ENCODE measurements at places on chromosomes 3 and 15. TPM values are rescaled to one million over a fixed set of nuclear protein-coding genes. Genes with fewer than 3 reads are reported as not detected.

The OPA1 gene
- total RNA-seq: 72.0 TPM

The PLAAT1 gene
- total RNA-seq: not detected

The MYO5C gene
- total RNA-seq: 0.45 TPM

The SCAANT1 gene
- 8.0 TPM for total RNA-seq

The MNS1 gene
- total RNA-seq: not detected

- peak; percentile 25 for DNase-seq
These were observed 1.4 kb downstream of the SETD5 start for GRCh38 chr3:9398700-9399336.

GRCh38 chr3:46368569-46368968, 2.2 kb upstream of the CCR5 start:
- DNase-seq: peak; percentile 86

GRCh38 chr3:23711916-23712494, 93.8 kb upstream of the UBE2E1 start:
- no peak for DNase-seq

DNA sequence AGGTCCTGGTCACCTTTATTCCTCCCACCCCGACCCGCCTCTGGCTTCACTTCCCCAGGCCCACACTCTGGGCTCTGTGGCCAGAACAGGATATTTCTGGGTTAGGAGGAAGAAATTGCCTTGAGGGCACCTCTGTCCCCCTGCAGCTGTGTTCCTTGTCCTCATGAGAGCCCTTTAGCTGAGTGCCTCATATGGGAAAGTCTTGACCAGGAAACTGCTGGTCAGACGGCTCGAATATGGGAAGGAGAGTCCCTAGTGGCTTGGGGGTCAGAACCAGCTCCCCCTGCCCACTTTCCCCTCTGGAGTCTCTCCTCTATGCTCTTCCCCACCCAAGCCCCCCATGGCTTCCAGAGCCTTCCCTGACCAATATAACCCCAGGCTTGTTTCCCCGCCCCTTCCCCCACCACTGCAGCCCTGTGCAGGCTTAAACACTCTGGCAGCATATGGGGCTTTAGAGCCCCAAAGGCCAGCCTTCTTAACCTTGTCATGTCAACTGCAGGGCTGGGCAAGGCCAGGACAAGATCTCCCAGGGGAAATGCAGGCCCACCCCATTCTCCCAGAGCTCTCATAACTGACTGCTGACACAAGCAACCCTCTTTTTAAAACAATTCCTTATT, 36.4 kb downstream of the SEC22C start:
- no peak for DNase-seq

DNA sequence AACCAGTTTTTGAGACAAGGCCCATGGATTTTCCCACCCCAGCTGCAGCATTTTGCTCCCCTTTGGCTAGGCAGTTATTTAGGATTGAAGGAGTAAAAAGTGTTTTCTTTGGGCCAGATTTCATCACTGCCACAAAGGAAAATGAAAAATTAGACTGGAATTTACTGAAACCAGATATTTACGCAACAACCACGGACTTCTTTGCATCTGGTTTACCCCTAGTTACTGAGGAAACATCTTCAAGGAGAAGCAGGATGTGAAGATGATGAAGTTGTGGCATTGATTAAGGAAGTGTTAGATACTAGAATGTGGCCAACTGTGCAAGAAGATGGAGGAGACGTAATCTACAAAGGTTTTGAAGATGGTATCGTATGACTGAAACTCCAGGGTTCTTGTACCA, 165.2 kb upstream of the MYRIP start:
- DNase-seq: no peak

- DNase-seq: no peak
These were observed 128.1 kb downstream of the RPL22L1 start for GRCh38 chr3:170741756-170742529.

- no peak for DNase-seq
These were observed 244.3 kb downstream of the NR2F2 start for GRCh38 chr15:96574782-96575181.

Measured in natural killer cell (primary cell).